Stimulated activated CD4-positive, alpha-beta T cell treated with anti-CD3 and anti-CD28 coated beads, Interleukin-1b, Interleukin-23, amount 100 ng/mL, for 24 hours (primary cell): ENCODE measurements at places on chromosomes 6 and 20.

- no peak for DNase-seq
These were observed 79.4 kb downstream of the LIN28B start for GRCh38 chr6:105036351-105036750.

DNA sequence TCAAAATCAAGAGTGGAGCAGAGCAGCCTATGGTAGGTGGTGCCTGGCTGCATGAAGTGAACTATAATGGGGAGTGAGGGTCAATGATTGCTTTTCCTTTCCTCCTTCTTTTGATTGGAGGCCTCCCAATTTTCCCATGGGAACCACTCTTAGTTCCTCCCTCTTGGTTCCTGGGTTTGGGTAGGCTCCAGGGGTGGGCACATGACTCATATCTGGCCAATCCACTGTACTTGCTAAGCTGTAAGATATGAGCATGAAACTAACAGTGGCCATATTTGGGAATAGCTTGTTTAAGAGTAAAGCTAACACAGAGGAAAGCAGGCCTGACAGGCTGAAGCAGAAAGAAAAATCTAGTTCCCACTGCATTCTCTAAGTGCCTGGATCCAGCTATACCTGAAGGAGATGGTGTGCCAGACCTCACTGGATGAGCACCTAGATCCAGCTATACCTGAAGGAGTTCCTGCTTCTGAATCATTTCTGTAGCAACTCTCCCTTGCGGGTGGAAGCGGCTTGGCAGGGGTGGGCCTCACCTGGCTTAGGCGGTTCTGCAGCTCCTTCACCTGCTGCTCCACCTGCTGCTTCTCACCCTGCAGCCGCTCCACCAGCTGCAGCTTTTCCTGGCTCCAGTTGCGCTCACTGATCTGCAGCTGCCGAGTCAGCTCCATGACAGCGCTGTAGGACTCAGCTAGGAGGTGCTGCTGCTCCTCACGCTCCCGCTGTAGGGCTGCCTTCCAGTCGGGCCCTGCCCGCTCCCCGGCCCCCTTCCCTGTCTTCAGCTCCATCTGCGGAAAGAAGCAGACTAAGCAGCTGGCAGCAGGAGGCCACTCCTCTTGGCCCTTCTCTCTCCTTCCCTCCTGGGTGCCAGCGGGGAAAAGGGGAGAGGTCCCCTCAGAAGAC lies 29.0 kb upstream of the DSN1 start:
- no peak for DNase-seq

GRCh38 chr20:56391596-56392131 lies 351 bp downstream of the AURKA start:
- no peak for DNase-seq

DNA sequence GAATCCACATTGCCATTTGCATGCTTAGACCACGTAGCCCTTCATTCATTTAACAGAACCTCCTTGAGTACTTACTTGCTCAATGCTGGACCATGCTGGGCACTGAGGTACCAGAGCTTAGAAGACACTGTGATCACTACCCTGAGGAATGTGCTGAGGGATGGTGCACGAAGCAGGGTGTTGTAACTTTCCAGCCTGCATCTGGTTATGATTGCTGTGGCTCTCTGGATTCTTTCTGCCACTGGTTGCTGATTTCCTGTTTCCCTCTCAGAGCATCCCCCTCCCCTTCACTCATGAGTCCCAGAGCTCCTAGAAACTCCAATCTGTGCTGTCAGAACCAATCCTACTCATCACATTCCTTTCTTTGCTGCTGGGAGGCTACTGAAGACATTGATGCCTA lies 537.4 kb downstream of the PTPRT start:
- no peak for DNase-seq

DNA sequence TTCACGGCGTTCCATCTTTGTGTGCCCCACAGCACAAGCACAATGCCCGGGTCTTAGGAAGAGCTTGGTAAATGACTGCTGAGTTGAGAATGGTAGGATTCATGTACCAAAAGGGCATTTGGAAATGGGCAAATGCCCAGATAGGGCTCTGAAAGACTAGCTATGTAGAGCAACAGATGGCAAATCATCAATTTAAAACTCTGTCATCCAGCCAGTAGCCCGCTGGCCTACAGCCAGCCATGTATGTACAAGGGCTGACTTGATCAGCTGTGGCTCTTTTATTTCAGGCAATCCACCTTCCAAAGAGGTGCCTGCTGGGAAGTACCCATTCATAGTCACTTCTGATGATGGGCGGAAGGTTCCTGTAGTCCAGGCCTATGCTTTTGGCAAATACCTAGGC lies 35.1 kb downstream of the NT5E start:
- DNase-seq: no peak

DNA sequence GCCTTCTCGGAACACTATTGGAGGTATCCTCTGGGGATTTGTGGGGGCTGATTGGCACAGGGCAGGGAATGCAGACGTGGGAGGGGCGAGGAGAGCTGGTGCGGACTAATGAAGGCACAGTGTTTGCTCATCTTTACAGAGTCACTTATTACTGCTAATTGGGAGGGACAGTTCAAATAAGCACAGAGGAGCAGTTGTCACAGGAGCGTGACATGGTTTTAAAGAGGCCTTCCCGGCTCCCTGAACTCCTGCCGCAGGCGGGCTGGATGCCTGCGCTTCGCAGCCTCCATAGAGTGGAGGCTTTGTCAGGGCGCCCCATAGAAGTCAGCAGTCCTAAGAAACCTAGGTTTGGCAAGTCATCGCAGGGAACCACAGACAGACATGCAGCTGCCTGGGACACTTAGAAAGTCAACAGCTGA lies 149.6 kb downstream of the LINC00237 start:
- no peak for DNase-seq

DNA sequence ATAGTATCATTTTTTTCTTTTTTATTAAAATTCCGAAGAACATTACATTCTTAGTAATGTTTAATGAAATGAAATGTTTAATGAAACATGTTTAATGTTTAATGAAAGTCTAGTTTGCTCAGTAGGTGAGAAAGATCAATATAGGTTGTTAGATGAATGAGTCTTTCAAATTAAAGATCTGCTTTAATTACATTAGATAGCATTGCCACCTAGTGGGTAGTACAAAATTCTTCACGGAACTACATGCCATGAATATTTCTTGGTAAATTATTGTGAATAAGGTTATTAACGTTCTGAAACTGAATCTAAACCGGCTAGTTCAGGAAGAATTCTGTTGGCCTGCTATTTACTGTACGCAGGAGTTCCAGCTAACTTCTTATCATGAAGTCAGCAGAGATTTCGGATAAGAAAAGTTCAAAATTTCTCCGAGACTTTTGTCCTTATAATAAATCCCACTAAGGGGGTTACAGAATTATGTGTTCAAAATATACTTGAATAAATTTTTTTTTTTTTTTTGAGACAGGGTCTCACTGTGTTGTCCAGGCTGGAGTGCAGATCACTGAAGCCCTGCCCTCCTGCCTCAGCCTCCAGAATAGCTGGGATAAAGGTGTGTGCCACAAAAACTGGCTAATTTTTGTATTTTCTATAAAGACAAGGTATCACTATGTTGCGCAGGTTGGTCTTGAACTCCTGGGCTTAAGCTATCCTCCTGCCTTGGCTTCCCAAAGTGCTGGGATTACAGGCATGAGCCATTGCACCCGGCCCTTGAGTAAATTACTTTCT lies 7.9 kb upstream of the GMNN start:
- DNase-seq: no peak

DNA sequence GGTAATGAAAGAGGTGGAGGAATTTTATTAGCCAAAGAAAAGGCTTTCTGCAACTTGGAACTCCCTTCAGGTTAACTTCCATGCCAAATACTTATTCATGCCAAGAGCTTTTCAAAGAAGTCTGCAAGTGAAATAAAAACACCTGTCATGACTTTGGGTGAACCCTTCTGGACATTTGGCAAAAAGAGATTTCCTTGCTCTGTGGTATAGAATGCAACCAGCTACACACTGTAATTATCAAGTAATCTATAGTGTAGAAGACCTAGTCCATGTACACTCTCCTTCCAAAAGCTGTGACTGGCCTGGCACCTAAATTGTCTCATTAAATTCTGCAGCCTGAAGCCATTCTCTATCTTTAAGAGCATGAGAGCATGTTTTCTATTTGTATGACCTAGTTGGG lies 232.3 kb downstream of the COL12A1 start:
- no peak for DNase-seq

DNA sequence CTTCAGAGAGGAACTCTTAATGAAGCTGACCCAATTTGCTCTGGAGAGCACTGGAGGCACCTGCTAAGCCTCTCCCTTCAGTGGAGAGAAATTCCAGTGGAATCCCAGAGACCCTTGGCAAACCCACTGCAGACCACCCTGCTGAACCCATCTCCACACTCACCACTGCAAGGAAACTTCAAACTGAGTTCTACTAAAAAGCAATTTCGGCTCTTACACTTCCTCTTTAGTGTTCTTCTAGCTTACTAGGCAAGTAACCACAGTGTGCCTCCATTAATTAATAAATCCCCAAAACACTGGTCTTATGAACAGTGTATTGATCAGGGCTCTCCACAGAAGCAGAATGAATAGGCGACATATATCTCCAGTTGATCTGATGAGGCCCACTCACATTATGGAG lies 43.0 kb upstream of the HLA-E start:
- no peak for DNase-seq

DNA sequence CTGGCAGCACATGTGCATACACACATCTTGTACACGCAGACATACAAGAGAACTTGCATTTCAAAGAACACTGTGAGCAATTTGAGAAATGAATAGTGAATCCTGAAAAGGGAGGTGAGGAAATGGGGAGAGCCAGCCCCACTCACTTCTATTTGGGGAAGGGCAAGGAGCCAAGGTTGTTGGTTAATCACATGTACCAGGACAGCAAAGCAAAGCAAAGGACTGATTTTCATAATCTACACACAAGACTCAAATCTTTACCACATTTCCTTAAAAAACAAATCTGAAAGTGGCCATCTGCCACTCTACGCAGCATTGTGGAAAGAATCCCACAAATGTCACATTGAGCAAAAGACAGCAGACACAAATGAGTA lies 35.0 kb upstream of the KIF16B start:
- DNase-seq: no peak

GRCh38 chr20:33415948-33416347 lies 14.6 kb upstream of the CDK5RAP1 start:
- no peak for DNase-seq

DNA sequence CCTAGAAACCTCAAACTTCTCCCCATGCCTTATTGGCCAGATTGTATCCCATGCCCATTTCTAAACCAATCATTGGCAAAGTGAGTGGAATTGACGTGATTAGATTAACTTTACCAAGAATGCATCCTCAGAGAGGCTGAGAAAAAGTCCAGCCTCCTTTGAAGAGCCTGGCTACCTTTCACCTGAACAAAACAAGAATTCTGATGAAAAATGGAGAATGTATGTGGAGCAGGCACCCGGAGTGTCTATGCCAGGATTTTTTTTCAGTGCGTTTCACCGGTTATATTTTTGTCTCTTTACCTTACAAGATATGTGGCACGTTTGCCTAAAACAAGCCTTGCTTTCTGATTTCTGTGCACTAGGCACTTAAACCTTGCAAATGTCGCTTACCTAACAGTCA lies 6.1 kb upstream of the TRAM2 start:
- DNase-seq: no peak

GRCh38 chr20:55415567-55416142 lies 589.7 kb downstream of the CBLN4 start:
- DNase-seq: no peak

DNA sequence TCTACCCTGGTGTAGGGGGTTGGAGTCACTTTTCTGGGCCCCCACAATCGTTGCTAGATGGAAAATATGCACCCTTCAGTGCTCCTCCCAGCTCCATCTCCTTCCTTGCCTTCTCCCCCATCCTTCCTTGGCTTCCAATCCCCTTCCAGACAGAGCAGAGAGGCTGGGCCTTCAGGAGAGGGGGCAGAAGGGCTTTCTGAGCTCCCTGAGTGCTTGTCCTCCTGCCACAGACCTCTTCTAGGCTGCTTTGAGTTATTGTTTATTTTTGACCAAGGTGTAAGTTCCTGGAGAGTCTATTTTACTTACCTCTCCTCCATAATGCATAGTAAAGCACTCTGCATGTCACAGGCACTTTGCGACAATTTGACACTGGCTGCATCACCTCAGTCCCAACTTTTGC lies 96.4 kb upstream of the CNKSR3 start:
- DNase-seq: no peak

DNA sequence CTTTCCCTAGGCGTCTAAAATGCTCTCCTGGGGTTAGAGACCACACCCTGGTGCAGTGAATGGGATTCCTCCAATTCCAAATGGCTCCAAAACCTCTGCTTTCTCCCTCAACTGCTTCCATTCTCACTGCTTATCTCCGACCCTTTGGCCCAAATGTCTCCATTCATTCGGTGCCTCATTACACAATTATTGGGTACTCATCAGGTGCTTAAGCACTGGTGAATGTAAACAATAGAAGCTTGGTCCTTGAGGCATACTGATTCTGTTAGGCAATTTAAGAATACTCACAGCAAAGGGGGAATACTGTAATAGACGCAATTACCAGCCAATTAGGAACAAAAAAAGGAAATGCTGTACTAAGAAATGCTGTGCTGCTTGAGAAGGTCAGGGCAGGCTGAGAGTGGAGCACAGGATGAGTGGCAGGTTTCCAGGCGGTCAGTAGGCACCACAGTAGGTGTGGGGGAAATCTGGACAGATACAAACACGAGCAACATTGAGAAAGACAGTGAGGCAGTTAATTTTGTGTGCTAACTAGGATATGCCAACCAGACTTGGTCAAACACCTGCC lies 23.0 kb downstream of the GMDS start:
- no peak for DNase-seq

DNA sequence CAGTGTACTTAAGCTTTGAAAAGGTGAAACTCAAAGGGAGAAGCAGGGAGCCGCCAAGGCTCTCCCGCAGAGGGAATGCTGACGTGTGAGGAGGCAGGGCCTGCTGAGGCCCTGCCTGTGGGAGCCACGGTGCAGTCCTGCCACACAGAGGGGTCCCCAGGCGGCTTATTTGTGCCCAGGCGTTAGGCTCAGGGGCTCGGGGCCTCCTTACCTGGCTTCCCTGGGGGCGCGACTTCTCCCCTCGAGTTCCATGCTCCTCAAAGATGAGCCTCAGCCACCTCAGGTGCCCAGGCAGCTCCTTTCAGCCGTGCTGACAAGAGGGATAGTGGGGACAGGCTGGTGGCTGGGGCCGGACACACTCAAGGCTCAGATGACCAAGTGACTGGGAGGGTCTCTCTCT lies 2.2 kb upstream of the KIF25 start:
- no peak for DNase-seq

DNA sequence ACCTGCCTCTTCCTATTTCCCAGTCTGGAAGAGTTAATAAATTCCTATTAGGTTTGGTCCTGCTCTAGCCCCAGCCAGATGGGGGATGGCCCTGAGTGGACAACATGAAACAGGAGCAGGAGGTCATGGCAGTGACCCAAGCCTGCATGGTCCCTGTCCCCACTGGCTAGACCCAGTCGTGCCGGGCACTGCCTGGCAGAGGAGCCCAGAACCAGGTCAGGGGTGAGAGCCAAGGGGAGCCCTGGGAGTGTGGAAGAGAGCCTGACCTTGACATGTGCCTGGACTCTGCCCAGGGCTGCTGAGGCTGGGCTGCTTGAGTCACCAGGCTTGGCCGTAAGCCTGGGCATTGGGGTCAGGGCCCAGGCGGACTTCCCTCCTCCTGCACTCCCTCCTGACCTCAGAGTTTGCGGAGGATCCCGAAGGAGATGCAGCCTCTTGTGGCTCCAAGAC lies 3.6 kb downstream of the AVP start:
- DNase-seq: no peak

- peak; percentile 84 for DNase-seq
These were observed 567 bp upstream of the FNDC11 start for GRCh38 chr20:63553251-63553932.

- DNase-seq: no peak
These were observed 25.4 kb downstream of the ZNF311 start for GRCh38 chr6:28979679-28980078.
